Activated T-cell treated with anti-CD3 and anti-CD28 coated beads for 1 hour (primary cell): ENCODE measurements at places on chromosomes 4 and X.

DNA sequence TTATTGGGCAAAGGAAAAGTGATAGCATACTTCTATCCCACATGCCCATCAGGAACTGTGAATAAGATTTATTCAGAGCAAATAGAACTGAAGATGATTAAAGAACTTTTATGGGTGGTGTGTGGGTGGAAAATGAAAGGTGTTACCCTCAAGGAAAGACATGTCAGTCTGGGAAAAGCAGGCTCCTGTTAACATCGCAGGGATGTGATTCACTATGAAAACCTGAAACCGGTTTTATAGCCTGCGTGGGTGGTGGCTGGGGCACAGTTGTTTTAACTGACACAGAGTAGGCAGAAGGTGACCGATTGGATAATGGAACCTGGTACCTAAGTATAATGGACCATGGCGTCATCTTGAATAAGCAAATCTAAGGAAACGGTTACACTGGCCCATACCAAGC, 61.3 kb upstream of the CASK start:
- DNase-seq, result no peak

- no peak for DNase-seq
Measured at GRCh38 chr4:105998171-105999063, 103.1 kb downstream of the NPNT start.

- no peak for DNase-seq
Measured at GRCh38 chrX:116436358-116436816, at the start of gene SLC6A14. TSS of gene SLC6A14 (plus strand) at chrX:116436606. CDS start at chrX:116436710, 104 bp downstream.

DNA sequence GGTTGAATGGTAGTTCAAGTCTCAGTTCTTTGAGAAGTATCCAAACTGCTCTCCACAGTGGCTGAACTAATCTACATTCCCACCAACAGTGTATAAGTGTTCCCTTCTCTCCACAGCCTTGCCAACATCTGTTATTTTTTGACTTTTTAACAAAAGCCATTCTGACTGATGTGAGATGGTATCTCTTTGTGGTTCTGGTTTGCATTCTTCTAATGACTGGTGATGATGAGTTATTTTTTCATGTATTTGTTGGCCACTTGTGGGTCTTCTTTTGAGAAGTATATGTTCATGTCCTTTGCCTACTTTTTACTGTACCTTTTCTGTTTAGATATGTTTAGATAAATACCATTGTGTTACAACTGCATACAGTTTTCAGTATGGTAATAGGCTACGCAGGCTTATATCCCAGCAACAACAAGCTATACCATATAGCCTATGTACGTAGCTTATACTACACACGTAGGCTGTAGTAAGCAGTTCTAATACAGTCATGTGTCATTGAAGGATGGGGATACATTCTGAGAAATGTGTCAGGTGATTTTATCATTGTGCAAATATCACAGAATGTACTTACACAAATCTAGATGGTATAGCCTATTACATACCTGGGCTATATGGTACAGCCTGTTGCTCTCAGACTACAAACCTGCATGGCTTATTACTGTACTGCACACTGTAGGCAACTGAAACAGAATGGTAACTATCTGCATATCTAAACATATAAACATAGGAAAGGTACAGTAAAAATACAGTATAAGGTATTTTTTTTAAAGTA, 28.1 kb downstream of the KLHL8 start:
- DNase-seq, result no peak

DNA sequence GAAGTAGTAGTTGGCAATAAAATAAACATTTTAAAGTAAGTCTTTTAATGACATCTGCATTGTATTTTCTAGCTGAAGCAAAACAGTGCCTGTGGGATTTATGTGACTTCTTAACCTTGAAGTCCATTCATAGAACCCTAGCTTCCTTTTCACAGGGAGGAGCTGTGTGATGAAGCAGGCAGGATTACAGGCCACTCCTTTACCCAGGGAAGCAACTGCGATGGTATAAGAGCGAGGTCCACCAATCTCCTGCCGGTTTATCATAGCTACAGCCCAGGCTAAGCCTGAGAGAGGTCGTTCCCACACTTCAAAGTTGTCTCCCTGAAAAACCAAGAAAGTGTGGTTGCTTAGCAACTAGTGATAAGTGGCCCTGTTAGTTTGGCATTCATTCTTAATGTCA, 7.0 kb downstream of the RPL36A start:
- no peak for DNase-seq

DNA sequence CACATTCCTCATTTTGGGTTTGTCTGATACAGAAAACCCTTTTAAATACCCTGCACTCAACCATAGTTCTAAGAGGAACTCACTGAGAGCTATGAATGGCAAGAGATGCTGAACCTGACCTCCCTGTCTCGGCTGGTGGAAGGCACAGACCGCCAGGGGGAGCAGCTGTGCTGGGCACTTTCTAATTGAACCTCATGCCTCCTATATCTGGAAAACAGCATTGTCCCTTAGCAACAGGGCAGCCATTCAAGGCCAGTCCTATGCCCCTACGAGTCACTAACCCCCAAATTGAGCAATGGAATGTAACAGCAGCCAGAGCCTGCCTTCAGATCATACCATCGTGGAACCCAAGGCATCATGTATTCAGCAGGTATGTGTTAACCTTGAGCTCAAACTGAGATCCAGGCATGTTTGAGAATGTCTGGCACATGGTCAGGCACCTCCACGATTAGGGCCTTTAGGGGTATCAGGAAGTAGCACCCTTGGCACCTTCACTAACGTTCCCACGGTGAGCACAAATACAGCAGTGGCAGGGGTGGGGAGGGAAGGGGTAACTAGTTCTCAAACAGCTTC, 5.1 kb downstream of the USP27X start:
- peak; percentile 45 for DNase-seq

DNA sequence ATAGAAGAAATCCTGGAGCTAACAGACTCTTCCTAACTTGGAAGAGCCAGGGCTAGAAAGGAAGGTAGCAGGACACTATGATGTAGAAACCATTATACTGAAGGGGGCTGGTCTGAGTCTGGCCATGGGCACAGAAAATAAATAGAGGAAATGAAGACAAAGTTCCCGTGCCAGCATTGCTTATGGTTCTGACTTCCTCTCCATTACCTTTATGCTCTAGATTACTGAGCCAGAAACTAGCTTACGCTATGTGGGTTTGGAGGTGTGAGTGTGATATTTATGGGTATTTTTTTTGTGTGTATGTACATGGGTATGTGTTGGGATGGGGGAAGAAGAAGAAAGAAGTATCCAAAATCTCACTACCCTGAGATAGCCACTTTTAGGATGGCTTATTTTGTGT, 148.3 kb downstream of the GLUD2 start:
- no peak for DNase-seq

GRCh38 chr4:151908734-151909497, 148.1 kb upstream of the GATB start:
- DNase-seq, result no peak

- no peak for DNase-seq
Measured at GRCh38 chr4:146051223-146051622, 112.6 kb upstream of the ZNF827 start.

DNA sequence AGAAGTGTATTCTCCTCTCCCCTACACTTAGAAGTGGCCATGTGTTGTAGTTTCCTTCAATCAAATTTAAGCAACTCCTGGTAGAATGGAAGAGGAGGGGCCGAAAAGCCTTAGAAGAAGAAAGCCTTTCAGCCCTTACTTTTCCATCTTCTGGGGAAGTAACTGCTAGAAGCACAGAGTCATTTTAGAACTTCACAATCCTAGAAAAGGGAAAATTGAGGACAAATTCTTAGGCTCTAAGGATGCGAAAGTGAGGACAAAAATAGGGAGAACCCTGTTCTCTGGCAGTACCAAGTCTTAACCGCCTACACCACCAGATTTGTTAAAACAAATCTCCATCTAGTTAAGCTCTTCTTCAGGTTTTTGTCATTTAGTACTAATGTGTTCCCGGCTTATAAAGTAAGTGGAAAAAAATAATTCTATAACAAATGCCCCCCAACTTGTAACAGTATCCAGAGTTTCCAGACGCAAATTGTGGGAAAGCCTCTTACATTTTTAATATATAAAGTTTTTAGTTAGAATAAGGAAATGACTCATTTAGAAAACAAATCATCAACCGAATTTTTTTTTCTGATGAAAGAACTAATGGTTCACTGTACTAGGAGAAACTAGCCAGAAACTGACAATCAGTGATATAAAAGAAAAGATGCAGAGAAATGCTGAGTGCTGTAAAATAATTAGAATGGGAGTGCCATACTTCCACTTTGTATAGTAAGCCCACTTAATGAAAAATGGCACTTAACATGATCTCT, 76.0 kb downstream of the ARAP2 start:
- DNase-seq, result no peak

DNA sequence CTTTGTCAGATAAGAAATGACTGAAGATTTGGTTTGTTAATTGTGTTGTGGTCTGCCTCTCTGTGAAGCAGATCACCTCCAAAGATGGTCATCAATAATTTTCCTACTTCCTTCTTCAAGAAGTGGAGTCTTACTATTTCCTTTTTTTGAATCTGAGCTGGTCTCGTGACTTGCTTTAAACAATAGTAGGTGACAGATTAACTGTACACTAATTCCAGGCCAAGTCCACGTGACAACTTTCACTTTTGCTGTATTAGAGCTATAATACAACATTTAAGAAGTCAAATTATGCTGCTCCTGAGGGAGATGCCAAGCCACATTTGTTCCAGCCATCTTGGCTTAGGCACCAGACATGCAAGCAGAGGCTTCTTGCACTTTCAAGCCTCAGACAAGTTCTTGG, 393.8 kb upstream of the GRID2 start:
- DNase-seq, result no peak

DNA sequence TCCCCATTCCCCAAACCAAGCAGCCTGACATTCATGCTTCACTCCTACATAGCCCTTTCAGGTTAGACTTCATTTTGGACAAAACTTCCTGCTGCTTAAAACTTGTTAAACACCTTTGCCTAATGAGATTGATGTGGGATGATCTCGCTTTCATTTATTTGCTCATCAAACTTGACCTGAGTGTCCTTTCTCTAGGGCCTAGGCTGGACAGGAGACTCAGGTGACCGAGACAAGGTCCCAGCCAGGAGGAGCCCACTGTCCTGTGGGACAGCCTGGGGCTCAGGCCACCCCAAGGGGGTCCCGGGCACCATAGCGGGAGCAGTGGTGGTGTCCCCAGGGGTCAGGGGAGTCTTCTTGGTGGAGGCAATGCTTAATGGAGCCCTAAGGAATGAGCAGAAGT, 23.7 kb upstream of the PSAPL1 start:
- DNase-seq, result no peak

GRCh38 chr4:44447563-44448504, 775 bp downstream of the KCTD8 start:
- DNase-seq, result no peak

DNA sequence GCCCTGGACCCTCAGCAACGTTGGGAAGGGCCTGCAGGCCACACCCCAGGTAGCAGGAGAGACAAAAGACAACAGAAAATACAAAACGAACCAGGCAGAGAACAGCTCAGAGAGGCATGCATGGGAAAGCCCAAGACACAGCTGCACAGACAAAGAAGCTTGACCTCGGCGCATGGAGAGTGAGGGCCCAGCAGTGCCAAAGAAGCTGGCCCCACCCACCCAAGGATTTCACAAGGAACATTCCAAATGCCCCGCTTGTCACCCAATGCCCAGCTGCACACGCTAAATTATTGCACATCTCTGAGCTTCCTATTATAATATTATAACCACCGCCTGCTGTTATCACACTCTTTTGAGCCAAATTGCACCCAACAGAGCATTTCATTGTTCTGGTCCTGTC, 147.7 kb upstream of the TBL1X start:
- DNase-seq, result no peak

GRCh38 chr4:3682236-3683076, 83.7 kb upstream of the ADRA2C start:
- DNase-seq, result no peak
